Activated CD4-positive, CD25-positive, alpha-beta regulatory T cell (primary cell): ENCODE measurements at places on chromosomes 1 and 21.

- no peak for DNase-seq
These were observed 76.8 kb downstream of the LPGAT1 start for GRCh38 chr1:211753649-211754251.

GRCh38 chr1:193543259-193543658 lies 356.8 kb upstream of the B3GALT2 start:
- DNase-seq: no peak

DNA sequence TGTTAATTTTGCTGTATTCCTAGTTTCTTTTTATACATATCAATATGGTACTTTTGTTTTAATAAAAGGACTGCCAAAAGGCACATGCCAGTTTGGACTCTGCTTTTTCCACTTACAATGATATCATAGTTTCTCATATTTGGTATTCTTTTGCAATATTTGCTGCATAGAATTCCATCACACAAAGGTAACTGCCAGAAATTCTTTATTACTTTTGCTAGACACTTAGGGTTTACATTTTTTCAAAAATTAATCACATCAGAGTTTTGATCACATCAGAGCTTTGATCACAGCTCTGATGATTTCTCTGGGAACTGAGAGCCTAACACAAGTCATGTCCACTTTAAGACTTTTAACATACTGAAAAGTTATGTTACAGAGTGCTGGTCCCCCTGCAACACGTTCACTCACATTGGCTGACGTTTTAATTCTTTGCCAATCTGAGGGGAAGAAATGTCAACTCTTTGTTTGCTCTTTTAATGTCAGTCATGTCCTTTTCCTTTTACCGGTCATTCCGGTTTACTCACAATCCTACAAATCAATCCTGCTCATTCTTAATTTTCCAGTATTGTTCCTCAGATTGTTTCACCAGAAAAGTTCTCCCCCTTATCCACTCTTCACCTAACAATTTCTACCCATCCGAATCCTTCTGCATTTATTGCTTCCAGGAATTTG lies 1.1 kb upstream of the CD46 start:
- DNase-seq: no peak

DNA sequence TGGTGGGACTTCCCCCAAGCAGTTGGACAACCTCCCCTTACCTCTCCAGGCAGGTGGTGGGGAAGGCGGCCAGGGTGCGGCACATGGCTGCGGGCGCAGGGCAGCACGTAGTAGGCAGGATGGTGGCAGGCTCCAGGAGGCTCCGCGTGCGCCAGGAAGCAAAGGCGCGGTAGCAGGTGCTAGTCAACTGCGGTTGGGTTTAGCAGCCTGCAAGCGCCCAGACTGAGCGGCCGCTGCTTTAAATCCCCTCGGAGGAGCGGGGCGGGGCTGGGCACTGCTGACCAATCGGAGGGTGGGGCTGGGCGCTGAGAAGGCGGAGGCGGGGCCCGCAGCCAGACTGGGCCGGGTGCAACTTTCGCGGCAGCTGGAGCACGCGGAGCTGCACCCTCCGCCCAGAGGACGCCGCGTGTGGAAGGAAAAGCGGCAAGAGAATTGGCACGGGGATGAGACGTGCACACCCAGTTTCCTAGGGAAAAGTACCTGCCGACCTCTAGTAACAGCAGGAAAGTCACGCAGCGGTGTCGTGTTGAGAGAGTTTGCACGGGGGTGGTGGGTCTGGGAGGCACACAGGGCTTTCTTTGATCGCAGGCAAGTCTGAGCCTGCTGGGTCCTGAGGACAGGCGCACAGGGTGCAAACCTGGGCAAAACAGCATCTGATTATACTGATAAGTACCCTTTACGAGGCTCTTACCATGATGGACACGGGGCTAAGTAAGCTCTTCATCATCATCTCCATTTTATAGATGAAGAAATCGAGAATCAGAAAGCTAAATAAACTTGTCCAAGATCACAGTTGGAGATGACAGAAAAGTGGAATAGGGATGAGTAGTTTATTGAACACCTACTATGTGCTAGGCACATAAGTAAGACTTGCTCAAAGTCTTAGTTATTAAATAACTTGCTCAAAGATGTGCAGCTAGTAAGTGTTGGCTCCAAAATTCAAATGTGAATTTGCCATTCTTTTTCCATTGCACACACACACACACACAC lies at the start of gene RGS16:
Gene RGS16 (minus strand): TSS at position 215 of the 990 bp plus-strand sequence. CDS start 130 bp downstream, at position 85.
- DNase-seq: peak; percentile 83
